ENCODE measurements at places on chromosomes 7 and 10.

GRCh38 chr7:108145401-108145800 lies 15.2 kb upstream of the LAMB4 start:
- no peak for DNase-seq

DNA sequence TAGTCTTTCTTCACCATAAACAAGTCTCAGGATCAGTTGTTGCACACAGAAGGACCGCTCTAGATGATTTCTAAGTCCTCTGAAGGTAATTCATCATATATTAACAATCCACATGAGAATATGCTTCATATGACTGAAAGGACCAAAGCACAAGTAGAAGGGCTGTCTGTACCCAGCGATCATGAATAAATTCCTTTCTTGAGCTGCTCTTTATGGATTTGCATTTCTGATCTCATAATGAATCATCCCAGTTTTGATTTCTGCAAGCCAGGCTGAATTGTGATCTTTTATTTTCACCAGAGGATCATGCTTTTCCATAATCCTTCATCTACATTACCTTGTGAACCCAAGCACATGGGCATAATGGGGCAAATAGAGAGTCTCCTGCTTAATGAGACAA lies 675.6 kb downstream of the MAGI2 start:
- no peak for DNase-seq

DNA sequence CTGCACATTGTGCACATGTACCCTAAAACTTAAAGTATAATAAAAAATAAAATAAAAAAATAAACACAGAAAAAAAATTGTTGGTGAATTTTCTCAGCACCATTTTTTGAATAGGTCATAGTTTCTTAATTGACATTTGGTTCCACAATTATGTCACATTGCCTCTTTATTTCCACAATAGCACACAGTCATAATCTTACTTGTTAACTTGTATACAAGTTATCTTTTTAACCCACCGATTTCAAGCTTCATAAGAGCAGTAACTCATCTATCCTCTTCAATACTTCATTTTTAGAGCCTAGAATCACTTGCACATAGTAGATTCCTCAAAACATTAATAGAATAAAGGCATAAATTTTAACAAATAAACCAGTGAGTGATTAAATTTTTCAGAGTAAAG lies 1425.1 kb upstream of the LRRTM3 start:
- no peak for DNase-seq

GRCh38 chr7:93890464-93891068 lies at the start of gene TFPI2:
Gene TFPI2 (minus strand): TSS chr7:93890753. CDS start chr7:93890678, 75 bp downstream.
- DNase-seq, result peak; percentile 21

All from activated CD8-positive, alpha-beta T cell treated with anti-CD3 and anti-CD28 coated beads, Interleukin-2, amount 10 ng/mL, durations not matched to agents 7 days and 5 days (primary cell).